ENCODE measurements at places on chromosomes 6 and 20. TPM values are rescaled to one million over a fixed set of nuclear protein-coding genes. Genes with fewer than 3 reads are reported as not detected.
A peak's percentile ranks its signal among the peaks of the same experiment; 100 is the strongest.

PRICKLE4 gene
- 2.4 TPM for total RNA-seq

LAMA2 gene
- total RNA-seq = 87.4 TPM

NINL gene
- 15.7 TPM for total RNA-seq

OXT gene
- not detected for total RNA-seq

TASP1 gene
- total RNA-seq = 18.5 TPM

IL17F gene
- total RNA-seq = not detected

SLC35D3 gene
- total RNA-seq = 0.10 TPM

PLCB4 gene
- total RNA-seq = 6.8 TPM

DNA sequence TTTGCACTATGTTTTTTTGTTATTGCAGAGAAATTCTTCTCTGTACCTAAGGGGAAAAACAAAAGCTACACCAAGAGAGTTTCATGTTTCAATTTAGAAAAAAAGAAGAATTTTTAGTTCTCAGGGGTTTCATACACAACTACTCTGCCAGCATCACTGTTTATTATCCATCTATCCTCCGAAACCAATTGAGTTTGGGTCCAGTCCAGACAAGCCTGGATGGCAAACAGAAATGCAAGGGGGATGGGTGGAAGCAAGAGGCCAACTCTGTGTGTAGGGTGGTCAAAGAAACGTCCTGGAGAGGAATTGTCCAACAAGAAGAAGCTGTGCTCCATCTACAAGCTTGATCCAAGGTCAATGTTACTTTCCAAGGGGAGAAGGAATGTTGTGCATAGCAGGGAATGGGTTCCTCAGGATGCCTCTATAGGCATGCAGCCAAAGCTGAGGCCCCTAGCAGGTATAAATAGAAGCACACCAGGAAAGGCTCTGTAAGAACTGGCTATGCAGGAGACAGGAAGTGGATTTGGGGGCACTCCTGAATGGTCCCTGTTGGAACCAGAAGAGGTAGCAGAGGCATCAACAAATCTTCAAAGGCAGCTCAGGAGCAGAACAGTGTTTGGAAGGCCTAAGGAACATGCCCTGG lies 64.4 kb downstream of the FILIP1 start:
- DNase-seq = no peak

GRCh38 chr6:44151348-44152108 lies 7.1 kb upstream of the CAPN11 start:
- peak; percentile 63 for DNase-seq

DNA sequence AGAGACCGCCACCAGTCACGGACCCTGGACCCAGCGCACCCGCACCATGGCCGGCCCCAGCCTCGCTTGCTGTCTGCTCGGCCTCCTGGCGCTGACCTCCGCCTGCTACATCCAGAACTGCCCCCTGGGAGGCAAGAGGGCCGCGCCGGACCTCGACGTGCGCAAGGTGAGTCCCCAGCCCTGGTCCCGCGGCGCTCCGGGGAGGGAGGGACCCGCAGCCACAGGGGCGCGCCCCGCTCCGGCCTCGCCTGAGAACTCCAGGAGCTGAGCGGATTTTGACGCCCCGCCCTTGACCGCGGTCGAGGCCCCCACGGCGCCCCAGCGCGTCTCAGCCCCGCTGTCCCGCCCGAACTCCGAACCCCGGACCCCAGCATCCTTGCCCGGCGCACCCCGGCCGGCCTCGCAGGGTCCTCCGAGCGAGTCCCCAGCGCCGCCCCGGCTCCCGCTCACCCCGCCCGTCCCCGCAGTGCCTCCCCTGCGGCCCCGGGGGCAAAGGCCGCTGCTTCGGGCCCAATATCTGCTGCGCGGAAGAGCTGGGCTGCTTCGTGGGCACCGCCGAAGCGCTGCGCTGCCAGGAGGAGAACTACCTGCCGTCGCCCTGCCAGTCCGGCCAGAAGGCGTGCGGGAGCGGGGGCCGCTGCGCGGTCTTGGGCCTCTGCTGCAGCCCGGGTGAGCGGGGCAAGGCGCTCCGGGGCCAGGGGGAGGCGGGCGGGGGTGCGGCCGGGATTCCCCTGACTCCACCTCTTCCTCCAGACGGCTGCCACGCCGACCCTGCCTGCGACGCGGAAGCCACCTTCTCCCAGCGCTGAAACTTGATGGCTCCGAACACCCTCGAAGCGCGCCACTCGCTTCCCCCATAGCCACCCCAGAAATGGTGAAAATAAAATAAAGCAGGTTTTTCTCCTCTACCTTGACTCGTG lies at the start of gene OXT:
TSS of gene OXT (plus strand) at position 11 of the 920 bp plus-strand sequence. CDS start at position 47, 36 bp downstream.
- peak; percentile 37 for DNase-seq

DNA sequence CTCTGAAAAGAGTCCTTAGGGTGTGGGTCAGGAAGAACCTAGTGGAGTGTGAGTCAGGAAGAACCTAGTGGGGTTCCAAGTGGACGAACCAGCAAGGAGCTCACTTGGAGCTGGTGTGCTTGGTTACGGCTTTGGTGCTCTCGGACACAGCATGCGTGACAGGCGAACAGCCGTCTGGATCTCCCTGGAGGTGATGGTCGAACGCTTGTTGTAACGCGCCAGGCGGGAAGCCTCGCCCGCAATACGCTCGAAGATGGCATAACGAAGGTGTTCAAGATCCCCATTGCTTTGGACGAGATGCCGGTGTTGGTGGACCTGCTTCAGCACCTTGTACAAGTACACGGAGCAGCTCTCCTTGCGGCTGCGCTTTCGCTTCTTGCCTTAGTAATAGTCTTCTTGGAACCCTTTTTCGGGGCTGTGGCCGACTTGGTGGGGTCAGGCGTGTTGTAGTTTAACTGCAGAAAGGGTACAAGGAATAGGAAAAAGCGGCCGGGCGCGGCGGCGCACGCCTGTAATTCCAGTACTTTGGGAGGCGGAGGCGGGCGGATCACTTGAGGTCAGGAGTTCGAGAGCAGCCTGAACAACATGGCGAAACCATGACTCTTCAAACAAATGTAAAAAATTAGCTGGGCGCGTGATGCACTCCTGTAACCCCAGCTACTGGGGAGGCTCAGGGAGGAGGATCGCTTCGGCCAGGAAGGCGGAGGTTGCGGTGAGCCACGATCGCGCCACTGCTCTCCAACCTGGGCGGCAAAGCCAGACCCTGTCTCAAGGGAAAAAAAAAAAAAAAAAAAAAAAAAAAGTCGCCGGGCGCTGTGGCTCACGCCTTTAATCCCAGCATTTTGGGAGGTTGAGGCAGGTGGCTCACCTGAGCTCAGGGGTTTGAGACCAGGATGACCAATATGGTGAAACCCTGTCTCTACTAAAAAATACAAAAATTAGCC lies 48.0 kb downstream of the OR2B2 start:
- no peak for DNase-seq

DNA sequence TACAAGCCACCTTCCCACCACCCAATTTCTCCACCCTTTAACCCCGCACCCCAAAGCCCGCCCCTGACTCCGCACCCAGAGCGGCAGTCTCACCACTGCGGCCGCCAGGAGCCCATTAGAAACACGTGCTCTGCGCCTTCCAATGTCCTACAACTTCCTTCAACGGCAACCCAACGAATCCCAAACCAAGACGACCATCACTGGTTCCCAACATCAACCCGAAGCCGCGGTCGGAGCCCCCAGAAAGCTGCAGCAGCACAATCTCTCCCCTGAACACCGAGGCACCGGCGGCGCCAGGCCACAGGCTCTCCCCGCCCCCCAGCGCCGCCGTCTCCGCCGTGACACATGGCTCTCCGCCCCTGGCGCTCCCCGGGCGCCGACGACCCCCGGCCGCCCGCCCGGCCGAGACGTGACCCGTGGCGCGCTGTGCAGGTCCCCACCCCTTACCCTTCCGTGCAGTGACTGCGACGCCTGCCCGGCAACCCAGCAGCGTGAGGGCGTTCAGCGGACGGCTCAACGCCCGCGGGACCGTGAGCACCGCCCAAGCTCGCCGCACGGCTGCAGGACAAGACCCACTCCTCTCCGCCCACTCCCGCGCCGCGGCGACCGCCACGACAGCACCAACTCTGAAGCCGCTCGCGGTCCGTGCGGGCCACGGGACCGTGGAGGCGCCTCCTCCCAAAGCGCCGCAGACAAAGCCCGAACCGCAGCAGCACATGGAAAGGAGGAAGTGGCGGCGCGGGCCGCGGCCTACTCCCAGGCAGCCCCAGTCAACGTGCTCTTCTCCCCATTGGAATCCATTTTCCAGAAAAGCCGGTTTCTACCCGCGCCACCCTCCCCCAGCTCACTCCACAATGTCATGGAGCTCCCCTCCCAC lies 551 bp downstream of the SYNCRIP start:
- peak; percentile 36 for DNase-seq

GRCh38 chr6:25173951-25174474 lies 105.2 kb upstream of the CARMIL1 start:
- peak; percentile 92 for DNase-seq

GRCh38 chr20:56352345-56353055 lies 6.3 kb upstream of the FAM210B start:
- DNase-seq = peak; percentile 23

DNA sequence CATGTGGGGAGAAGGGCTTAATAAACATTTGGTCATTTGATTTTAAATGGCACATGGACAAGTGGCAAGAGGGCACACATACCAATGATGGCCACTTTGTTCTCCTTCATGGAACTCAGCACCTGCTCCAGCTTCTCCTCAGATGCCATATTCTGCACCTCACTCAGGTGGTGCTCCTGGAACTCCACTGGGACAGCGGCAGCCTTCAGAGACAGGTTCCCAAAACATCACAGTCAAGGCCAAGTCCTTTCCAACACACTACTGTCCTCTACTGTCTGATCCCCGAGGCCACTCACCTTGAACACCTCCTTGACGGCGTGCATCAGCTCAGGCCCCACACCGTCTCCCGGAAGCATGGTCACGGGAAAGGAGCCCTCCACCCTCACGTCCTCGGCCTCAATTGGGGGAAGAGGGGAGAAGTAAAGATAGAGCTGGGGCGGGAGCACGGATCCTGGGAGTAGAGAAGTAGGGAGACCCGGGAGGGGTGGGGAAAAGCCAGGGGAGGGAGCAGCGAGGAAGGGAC lies 591 bp downstream of the IDH3B start:
- DNase-seq = no peak

- DNase-seq = no peak
Measured at GRCh38 chr6:110564703-110565421, 88.4 kb upstream of the SLC22A16 start.

GRCh38 chr6:123016431-123017103 lies 20.5 kb downstream of the CLVS2 start:
- DNase-seq = no peak

GRCh38 chr6:142945049-142945445 lies at the start of gene HIVEP2:
TSS of gene HIVEP2 (minus strand) at chr6:142945176. CDS start at chr6:142774738, 170,438 bp downstream.
- DNase-seq = peak; percentile 31

DNA sequence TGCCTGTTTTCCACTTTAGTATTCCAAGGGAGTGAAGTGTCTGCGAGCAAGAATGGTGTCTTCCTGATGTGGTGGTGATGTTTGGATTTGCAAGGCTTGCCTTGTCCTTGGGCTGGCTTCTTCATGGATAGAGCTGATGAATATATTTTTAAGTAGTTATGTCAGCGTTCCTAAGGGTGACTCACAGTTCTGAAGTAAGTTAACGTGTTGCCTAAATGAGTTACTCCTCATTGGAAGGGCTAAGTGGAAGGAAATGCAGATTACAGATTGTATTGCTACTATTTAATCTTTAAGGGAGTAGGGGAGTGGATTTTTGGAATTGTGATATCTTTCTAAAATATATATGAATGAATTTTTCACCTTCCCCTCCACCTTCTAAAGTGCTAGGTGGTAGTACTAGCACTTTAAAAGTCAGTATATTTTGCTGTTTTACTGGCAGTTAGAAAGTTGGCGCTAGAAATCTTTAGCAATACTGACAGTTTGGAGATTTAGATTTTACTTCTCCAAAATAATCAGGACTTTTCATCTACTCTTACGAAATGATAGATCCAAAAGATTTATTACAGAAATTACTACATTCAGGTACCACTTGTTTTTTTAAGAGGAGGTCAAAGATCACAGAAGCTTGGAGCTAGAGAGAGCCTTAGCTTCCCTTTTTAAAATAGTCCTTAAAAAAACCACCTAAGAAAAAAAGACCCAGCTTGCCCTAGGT lies 197.4 kb downstream of the JARID2 start:
- DNase-seq = no peak

GRCh38 chr20:40741507-40742106 lies 52.6 kb upstream of the MAFB start:
- no peak for DNase-seq

DNA sequence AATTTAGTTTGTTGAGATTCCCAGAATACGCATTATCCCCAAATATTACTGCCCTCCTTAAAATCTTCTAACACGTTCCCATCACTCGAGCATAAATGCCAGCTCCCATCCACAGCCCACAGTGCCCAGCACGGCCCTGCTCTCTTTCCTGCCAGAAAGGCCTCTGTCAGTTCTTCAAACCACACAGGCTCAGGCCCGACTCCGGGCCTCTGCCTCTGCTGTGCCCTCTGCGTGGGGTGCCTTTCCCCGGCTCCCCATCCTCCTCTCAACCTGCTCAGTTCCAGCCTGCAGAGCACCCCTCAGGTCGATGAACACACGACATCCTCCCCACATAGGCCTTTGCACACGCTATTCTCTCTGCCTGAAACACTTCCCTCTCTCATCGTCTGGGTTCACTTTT lies 12.8 kb downstream of the ULBP3 start:
- DNase-seq = no peak

GRCh38 chr20:49297605-49298530 lies 20.0 kb upstream of the ZNFX1 start:
- no peak for DNase-seq

DNA sequence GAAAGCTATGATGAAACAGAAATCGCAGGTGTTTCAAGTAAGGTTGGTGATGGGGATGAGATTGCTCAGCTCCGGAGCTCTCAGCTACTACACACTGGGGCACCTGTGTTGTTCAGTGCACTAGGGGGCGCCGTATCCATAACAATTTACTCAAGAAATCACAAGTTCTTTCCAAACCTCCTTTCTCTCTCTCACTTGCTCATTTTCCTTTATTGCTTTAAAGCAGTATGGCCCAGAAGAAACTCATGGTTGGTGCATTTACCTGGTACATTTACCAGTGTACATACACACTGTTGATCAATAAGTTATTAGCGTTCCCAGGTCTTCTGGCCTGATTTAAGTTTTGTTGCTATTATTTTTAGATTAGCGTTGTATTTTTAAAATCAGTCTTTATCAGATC lies 235.2 kb upstream of the TAB2 start:
- peak; percentile 45 for DNase-seq

- DNase-seq = no peak
Measured at GRCh38 chr6:137536104-137536773, 42.0 kb upstream of the OLIG3 start.

- DNase-seq = peak; percentile 43
Measured at GRCh38 chr6:6688951-6689350, 100.4 kb downstream of the LY86 start.

GRCh38 chr6:39020136-39020535 lies 28.4 kb upstream of the GLP1R start:
- no peak for DNase-seq

DNA sequence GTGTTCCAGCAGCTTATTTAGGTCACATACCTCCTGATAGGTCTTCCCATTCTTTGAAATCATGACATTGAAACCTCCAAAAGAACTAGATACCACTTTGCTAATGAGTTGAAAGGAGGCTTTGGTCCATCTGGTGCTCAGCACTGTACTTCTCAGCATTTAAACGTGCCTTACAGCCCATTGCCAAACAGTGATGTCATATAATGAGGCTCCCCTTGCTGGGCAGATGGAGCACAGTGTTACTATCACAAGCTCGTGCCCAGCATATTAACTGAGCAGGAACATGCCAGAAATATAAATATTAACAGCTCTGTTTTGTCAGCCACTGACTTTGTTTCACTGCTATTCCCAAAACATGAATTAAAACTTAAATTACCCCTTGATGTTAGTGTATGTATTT lies 25.5 kb upstream of the MAPK13 start:
- peak; percentile 68 for DNase-seq

All from skin of body (tissue), 3 donors.